ENCODE measurements at places on chromosomes 1 and 21.
A peak's percentile ranks its signal among the peaks of the same experiment; 100 is the strongest.

- no peak for DNase-seq
Measured at GRCh38 chr1:44411861-44412260, 6.8 kb downstream of the RNF220 start.

DNA sequence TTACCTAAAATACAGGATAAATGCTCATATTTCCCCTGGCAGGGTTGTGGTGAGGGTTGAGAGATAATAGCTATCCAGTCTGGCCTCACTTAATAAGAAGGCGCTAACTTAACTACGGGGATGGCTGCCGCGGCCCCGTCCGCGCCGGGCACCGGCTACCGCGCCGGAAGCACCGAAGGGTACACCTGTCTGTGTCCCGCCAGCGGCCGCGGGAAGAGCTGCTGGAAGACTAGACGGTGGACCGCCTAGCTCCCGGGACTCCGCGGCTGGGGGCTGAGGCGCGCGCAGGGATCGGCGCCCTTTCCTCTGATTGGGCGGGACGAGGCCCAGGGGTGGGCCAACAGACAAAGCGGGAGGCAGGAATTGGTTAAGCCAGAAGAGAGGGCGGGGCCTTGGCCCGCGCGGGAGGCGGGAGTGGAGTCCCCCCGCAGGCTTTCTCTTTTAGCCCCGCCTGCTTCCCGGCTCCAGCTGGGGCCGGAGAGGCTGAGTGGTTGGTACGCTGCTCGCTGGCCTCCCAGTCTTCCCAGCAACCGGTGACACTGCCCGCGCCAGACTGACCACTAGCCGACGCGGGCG is at the start of gene ZNF672:
TSS of gene ZNF672 (plus strand) at position 444 of the 576 bp plus-strand sequence. CDS start 9,051 bp downstream, outside the sequence.
- DNase-seq, result peak; percentile 96

DNA sequence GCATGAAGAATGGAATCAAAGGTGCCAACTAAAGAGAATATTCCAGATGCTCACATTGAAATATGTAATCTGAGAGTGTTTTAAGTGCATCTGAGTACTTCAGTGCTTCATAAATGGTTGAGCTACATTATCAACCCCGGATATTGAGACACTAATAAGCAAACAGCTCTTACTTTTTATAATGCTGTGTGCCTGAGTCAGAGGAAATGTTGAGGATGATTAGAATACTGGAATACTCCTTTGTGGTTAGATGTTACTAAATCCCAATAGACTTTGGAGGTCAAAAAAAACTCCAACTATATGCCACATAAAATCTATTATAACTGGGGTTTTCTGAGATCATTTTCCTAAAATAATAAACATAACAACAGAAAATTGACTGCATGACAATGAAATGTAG is 12.5 kb upstream of the KCNA3 start:
- DNase-seq, result no peak

DNA sequence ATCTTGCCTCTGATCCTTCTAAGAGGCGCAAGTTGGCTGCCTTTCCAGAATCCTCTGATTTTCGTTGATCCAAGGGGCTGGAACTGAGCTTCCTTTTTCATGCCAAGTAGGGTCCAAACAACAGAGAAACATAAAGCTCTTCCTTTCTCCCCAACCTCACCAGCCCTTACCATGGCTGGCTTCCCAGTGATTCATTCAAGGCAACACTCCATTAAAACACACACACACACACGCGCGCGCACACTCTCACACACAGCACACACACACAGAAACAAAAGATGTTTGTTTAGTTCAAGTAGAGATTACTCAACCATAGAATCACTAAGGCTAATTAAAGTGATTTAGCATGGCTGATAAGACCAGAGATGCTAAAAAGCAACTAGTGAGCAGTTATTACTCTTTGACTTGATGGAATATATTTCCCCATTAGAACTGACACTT is 13.0 kb upstream of the GUCA2A start:
- no peak for DNase-seq

DNA sequence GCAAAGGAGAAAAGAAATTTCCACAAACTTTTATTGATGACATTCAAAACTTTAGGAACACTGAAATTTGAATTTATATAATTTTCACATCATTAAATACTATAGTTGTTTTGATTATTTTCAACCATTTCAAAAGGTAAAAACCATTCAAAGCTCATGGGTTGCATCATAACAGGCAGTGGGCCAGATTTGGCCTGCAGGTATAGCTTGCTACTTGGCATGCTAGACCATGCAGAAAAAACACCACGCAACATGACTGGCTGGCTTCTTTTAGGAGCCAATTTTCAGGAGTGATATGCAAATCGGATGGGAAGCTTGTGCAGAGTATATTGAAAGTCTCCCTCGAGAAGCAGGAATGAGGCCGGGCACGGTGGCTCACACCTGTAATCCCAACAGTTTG is 144.8 kb downstream of the GLUL start:
- DNase-seq, result no peak

DNA sequence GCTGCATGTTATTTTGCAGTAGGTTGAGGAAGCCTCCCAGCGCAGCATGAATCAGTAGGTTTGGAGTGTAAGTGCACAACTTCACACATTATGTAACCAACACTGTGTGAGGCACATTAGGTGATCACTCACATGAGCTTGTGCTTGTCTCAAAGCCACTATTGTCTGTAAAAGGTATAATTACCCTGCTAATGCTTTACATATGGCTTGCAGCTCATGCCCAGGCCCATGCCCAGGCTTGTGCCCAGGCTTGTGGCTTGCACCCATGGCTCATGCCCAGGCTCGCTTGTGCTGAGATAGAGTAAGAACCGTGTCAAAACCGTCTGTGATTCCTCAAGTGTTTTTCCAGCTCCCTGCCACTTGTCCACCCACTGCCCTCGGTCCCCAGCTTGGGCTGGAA is 596.3 kb downstream of the LTN1 start:
- no peak for DNase-seq
